Motor neuron (in vitro differentiated cells): ENCODE measurements at places on chromosomes 5 and 9.

- no peak for ATAC-seq
These were observed 32.9 kb upstream of the STX17 start for GRCh38 chr9:99873531-99873930.

DNA sequence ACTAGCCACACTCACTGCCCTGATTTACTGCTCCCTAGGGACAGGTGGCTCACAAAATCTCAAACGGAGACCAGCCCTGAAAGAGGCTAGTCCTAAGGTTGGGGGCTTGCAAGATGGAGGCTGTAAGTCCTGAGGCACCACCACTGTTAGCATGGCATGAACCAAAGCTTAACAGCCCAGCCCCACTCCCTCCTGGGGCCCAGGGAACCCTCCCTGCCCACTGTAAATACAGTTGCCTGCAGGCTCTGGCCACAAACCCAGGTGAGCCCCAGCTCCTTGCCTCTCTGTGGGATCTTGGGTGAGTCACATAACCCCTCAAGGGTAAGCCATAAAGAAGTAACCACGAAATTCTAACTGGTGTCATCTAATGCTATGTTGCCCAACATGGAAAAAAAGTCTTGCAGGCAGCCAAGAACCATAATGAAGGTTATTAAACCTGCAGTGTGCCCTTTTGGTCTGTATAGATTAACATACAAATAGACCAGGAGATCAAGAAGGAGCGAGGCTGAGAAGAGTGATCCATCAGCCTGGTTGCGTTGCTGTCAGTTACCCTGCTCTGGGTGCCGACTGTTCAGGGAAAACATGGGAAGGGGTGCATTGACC, 1.7 kb upstream of the POMT1 start:
- no peak for ATAC-seq

DNA sequence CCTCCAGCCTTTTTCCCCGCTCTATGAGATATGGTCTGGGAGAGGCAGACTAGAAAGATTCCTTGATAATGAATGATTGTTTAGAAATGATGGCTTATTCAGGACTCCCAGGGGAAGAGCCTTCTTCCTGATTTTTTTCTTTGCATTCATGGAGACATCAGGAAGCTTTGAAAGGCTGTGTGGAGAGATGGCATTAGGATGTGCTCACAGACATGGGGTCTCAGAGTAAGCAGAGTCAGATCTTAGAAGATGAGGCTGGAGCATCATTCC, 37.1 kb downstream of the PPARGC1B start:
- peak; percentile 30 for ATAC-seq

- ATAC-seq = no peak
These were observed 46.2 kb downstream of the WNK2 start for GRCh38 chr9:93230185-93230584.

GRCh38 chr5:165138236-165138635, 1632.8 kb downstream of the MAT2B start:
- ATAC-seq = no peak

- no peak for ATAC-seq
These were observed 1.2 kb downstream of the C9orf72 start for GRCh38 chr9:27572061-27572460.

DNA sequence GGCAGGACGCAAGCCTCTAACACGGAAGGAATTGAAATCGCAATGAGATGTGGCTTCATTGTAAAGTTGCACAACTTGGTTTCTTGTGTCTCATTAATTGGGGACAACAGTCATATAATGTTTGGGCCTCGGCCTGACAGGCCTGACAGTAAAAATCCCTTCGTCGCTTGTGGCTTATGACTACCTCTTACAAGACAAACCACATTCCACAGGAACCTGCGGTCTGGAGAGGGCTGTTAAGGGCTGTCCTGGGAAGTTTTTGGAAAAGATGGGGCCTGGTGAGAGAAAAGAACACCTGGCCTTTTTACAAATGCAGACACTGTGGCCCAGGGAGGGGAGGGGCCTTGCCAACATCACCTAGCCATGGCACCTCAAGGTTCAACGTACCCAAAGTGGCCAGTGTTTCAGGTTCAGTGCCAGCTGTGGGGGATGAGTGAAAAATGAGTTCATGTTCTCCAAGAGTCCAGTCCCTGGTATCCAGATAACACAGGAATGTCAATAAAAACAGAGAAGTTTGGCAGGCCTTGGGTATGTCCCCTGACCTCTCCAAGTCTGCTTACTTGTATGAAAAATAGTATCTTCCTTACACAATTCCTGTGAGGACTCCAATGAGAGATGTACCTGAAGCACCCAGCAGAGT, 22.2 kb downstream of the SHB start:
- no peak for ATAC-seq

- no peak for ATAC-seq
These were observed 41.5 kb upstream of the LARP1 start for GRCh38 chr5:154713615-154714125.

DNA sequence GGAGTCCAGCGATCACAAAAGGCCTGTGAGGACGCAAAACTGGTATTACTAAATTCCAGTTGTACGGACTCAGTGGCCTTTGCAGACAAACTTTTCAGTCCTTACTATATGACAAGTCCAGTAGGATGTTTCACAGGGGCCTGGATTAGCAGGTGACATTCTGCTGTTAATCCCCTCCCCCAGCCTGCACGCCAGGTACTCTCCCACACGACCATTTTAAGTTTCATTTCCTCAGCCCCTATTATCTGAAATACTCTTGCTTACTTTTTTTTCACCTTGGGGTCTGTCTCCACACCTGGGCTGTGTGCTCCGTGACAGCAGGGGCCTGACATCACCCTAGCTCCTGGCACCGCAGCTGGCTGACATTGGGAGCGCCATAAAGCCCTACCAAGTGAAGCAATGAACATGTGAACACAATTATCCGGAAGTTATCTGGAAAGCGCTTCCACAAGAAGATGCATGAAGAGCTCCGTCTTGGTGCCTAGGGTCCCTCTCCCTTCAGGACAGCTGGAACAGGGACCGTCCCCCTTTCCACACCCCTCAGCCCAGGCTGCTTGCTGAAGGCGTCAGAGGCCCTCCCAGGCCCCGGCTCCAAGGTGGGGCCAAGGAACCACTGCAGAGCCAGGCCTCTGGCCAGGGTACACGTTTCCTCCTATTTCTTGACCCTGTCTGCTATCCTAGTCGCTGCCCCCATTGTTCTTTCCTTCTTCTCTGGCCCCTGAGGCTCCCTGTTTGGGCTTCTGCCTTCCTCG, 39.7 kb upstream of the ZNF622 start:
- no peak for ATAC-seq

- ATAC-seq = no peak
These were observed 424.1 kb downstream of the MED10 start for GRCh38 chr5:5954275-5954598.

DNA sequence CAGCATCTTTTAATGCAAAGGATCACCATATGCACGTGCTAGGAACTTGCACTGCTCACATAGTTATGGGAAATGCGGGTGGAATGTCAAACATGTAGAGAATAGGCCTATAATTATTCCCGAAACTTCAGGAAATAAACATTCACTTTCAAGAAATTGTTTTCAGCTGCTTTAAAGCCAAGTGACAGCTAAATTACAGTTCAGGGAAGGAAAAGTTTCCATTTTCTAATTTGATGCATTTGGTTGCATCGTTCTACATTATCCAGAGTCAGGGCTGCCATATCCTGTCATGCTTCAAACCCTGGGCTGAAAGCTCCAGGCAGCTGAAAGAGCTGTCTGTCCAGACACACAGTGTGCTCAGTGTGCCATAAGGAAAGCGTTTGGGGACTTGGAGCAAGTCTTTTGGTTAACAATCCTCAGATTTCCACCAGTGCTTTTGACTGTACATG, 518.1 kb downstream of the CSNK1G3 start:
- no peak for ATAC-seq

- ATAC-seq = peak; percentile 72
These were observed 164.6 kb upstream of the MEF2C start for GRCh38 chr5:89047571-89047970.

GRCh38 chr5:179138568-179138925, 78.4 kb downstream of the ZNF354C start:
- ATAC-seq = no peak

GRCh38 chr9:70477907-70478480, 63.5 kb upstream of the KLF9 start:
- no peak for ATAC-seq

DNA sequence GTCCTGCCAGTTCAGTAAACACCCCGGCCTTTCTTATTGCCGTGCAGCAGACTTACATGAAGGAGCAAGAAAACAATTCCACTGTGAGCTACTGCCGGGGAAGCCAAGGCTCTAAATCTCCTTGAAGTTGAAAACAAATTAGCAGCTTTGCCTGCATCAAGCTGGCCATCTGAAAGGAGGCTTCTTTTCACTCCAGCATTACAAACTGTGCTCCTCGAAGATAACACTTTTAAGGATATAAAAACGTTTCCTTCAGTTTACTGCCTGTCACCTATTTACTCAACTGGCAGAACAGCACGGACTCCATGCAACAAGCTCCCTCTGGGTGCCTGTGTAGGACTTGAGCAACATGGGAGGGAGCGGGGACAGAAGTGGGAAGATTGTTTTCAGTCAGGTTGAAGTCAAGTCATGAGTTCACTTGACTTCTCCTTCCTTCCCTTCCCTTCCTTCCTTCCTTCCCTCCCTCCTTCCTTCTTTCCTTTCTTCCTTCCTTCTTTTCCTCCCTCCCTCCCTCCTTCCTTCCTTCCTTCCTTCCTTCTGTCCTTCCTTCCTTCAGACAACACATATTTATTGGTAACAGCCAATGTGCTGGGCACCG, 67.4 kb downstream of the ZNF608 start:
- ATAC-seq = peak; percentile 64

GRCh38 chr5:132090107-132090506, 16.5 kb downstream of the CSF2 start:
- no peak for ATAC-seq
